ENCODE measurements at places on chromosomes 4 and X.

DNA sequence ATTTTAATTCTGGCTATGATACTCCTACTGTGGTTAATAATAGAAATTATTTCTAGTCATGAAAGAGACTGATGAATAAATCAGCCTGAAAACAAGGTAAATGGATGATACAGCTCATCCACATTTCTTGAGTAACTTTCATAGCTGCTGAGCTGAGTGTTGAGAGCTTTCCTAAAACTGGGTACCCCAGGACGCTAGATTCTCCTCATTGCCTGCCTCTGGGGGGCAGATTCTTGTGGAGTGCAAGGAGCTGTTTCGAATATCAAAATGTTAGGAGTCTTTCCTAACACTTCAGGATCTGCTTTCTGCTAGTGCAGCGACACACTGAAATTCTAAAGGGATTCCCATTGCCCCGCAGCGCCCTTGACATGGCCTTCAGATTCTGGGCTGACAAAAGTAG, 2.1 kb downstream of the MND1 start:
- ATAC-seq, result no peak

GRCh38 chrX:19746919-19747651, 140.3 kb downstream of the SH3KBP1 start:
- no peak for ATAC-seq

DNA sequence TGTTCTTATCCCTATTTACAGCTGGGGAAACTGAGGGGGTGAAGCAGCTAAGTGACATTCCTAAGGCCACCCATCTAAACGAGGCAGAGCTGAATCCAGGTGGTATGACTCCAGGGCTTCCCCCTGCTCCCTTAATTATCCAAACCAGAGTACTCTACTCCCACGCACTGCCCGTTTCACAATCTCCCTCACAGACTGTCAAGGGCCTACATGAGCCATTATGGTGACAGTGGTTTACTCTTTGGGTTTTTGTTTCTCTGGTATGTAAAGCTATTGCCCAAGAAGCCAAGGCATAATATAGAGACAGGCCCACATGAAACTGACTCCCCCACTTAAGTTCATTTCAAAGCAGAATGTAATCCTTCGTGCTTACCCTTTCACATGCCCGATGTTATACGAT, 95.1 kb downstream of the NHS start:
- ATAC-seq, result no peak

GRCh38 chrX:54920610-54921426, at the start of gene TRO:
Gene TRO (plus strand): TSS chrX:54920824. CDS start chrX:54922247, 1,423 bp downstream.
- no peak for ATAC-seq

GRCh38 chr4:113756005-113756410, 5.5 kb downstream of the CAMK2D start:
- ATAC-seq, result peak; percentile 90

DNA sequence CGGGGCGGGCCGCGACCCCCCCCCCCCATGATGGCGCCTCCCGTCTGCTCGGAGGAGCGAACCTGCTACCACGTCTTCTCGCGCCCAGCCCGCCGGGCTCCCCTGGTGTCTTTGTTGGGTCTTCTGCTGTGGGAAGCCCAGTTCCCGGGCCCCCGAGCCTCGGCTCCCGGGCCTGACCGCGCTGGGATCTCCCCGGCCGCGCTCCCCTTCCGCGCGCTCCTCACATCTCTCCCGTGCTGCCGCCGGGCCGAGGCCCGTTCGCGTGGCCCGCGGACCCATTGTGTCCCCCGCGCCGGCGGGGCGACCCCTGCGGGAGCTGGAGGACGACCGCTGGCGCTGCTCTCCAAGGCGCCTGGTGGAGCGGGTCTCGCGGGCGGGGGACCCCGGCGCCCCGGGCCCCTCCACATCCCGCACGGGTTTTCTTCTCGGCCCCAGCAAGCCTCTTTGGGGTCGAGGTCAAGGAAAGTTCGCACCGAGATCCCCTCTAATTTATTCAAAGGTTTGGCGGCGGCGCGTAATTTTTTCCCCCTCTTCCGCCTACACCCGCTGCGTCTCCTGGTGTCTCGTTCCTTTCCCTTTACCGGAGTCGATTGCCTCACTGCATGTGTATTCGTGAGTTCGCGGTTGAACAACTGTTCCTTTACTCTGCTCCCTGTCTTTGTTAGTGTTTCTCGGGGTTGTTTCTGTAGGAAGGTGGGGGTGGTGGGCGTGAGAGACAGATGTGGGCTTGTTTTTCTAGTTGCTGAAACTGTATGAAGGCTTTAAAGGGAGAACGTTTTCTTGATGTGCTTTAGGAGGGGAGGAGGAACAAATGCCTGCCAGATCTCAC, 770 bp downstream of the SMAD1 start:
- ATAC-seq, result peak; percentile 59

DNA sequence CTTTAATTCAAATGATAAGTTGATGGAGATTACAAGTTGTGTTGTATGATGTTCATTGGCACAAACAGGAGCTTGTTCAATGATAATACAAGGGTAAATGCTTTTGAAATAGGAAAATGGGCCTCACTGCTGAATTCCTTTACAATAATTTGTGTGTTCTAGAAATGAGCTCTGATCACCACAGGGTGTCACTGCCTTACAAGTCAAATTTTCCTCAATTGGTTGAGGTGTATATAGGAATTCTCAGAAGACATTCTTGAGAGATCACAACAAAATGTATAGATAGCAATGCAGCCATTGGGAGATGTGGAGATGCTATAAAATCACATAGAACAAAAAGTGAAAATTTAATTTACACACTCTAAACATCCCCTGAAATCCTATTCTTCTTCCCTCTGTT, 49.6 kb downstream of the KLF8 start:
- no peak for ATAC-seq

GRCh38 chrX:1150569-1151347, 61.7 kb downstream of the CRLF2 start:
- no peak for ATAC-seq

GRCh38 chrX:67779099-67779498, 235.3 kb downstream of the AR start:
- no peak for ATAC-seq

DNA sequence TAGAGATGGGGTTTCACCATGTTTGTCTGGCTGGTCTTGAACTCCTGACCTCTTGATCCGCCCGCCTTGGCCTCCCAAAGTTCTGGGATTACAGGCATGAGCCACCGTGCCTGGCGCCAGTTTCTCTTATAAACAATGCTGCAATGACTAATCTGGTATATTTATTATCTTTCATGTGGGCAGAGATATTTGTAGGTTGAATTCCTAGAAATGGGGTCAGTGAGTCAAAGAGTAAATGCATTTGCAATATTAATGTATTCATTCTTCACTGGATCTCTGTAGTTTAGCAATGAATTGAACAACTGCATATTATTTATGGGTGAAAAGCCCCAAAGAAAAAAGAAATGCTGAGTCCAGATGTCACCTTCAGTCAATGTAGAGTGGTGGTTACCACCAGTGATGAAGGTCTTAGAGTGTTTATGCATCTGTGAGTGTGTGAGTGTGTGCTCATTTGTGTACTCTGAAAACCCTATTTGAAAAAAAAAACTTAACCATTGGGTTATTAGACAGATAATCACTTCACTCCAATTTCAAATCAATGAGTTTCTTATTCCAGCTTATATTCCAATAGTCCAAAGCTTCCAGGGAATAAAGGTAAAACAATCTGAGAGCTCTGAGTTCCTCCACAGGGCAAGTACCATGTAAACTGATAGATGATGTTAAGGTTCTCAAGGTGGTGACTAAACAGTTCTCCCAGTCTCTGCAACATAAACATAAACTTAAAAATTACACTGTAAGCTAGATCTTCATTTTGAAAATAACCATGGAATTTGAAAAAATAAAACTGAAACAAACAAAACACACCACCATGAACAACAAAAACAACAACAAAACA, 22.6 kb upstream of the CD38 start:
- ATAC-seq, result peak; percentile 47

- no peak for ATAC-seq
These were observed 5.1 kb downstream of the UPRT start for GRCh38 chrX:75278991-75279390.

GRCh38 chr4:107094976-107095375, 58.9 kb upstream of the DKK2 start:
- peak; percentile 16 for ATAC-seq

DNA sequence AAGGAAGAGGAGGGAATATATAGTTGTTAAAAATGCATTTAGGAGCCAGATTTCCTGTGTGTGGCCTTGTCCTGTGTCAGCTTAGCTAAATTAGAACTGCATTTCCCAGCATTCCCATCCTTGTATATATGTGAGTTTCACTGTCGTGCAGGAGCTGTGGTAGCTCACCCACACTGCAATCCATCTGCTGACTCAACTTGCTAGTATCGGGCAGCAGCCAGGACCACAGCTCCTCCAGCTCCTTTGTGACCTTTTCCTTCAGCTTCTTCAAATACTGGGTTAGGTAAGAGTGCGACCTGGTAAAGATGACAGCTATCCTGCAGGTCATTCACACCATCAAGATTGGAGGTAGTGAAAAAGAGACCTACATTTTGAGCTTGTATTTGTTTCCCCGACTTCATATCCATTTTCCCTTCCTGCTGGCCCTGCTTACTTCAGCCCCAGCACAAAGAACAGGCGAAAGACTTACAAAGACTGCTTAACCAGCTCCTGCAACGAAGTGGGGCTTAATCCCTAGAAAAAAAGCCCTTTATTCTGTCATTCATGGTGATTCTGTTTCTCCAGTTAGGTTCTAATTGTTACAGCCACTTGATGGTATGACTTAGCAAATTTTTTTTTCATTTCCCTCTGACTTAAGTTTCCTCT, 11.4 kb downstream of the ASIC5 start:
- no peak for ATAC-seq

GRCh38 chrX:16920075-16920474, 26.4 kb upstream of the REPS2 start:
- no peak for ATAC-seq

- no peak for ATAC-seq
These were observed 109.5 kb downstream of the DDX60 start for GRCh38 chr4:168208957-168209614.

- peak; percentile 61 for ATAC-seq
These were observed 157.2 kb downstream of the CFAP299 start for GRCh38 chr4:80492761-80493160.

DNA sequence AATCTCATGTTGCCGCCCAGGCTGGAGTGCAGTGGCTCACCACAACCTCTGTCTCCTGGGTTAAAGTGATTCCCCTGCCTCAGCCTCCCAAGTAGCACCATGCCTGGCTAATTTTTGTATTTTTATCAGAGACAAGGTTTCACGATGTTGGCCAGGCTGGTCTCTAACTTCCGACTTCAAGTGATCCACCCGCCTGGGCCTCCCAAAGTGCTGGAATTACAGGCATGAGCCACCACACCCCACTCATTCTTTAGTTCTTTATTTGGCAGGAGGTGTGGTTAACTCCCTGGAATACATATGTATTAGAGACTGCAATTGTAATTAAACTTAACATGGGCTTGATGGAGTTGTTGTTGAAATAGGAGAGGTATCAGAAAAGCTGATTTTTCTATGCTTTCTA, 1396.9 kb upstream of the IGFBP7 start:
- no peak for ATAC-seq

- ATAC-seq, result peak; percentile 83
These were observed 53.3 kb downstream of the RGS12 start for GRCh38 chr4:3346146-3346545.

- no peak for ATAC-seq
These were observed 12.8 kb upstream of the TNIP2 start for GRCh38 chr4:2768921-2769336.

GRCh38 chr4:6619116-6619465, 21.4 kb upstream of the MRFAP1 start:
- no peak for ATAC-seq

- ATAC-seq, result no peak
These were observed 363.1 kb upstream of the HS3ST1 start for GRCh38 chr4:11791797-11792196.

GRCh38 chr4:26058537-26058936, 144.5 kb downstream of the SMIM20 start:
- peak; percentile 75 for ATAC-seq

GRCh38 chrX:154375156-154375504, 696 bp upstream of the FLNA start:
- no peak for ATAC-seq

DNA sequence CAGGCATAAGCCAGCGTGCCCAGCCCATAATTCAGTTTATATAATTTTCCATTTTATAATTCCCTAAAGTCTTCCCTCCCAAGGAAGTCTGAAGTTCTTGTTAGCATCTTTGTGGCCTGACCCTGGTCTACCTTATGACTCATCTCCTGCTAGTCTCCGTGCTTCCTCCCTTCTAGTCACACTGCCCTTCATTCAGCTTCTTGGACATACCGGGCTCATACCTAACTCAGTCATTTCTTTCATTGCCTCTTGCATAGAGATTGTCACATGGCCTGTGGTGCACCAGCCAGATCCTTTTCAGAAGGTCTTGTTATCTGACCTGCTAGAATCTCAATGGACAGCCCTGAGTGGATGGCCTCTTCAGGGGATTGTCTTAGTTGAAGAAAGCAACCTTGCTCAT, 22.8 kb upstream of the MAML3 start:
- no peak for ATAC-seq

GRCh38 chr4:40292313-40292759, 42.8 kb upstream of the CHRNA9 start:
- no peak for ATAC-seq

DNA sequence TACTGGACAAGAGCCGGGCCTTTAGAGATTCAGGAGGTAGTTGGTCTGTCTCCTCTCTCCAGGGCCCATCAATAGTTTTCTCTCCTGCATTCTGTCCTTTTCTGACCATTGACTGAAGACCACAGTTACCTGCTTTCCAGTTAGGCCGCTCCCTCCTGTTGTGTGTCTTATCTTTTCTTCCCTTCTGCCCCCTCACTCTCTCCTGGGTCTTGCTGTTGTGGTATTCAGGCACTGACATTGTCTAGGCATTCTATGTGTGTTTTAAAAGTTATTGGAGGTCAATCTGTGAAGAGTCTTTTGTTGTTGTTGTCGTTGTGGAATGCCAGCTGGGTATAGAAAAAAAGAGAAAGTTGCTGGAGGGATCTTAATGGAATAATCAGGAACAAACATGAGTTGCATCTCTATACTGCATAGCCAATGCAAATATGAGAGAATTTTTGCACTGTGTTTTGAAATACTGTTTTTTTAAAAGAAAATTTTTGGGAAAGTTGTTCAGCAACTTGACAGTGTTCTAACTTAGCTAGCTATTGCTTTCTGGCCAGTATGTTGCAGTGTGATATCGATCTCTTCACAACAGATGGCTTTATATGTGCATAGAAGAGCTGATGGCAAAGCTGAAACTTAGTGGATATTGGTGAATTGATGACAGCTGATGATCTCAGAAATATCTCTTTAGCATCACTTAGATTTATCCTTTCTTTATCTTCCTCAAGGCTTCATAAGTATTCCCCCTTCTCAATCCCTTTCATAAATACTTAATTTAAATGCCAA, 240.7 kb downstream of the C4orf33 start:
- no peak for ATAC-seq

- peak; percentile 78 for ATAC-seq
These were observed 3.2 kb downstream of the CXorf65 start for GRCh38 chrX:71103110-71103983.
